ENCODE measurements at places on chromosomes 2 and 18. TPM values are rescaled to one million over a fixed set of nuclear protein-coding genes. Genes with fewer than 3 reads are reported as not detected.

- no peak overlapping the region for H3K4me3 ChIP-seq
- no peak overlapping the region for H3K27ac ChIP-seq
- H3K27me3 ChIP-seq: no peaks in the 10 kb centered on the region
- no peaks in the 10 kb centered on the region for H3K4me1 ChIP-seq
- H3K36me3 ChIP-seq: no peaks in the 10 kb centered on the region
Measured at GRCh38 chr2:100664756-100665101, 101.9 kb downstream of the PDCL3 start.

DNA sequence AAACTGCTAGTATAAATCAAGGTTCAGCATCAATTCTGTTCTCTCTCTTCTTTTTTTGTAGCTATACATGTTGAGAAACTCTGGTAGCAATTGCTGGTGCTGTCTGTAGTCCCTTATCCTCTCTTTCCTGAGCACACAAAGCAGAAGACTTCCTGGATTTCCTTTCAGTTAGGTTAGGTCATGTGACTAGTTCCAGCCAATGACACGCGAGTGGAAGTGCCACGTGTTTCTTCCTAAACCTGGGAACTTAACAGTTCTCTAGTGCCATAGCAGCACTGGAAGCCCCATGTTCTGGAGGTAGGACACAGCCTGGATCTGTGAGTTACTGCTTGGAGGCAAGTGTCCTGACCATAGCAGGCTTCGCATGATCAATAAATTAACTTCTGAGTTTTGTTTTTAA lies 125.9 kb downstream of the PLA2R1 start:
- H3K36me3 ChIP-seq: no peaks in the 10 kb centered on the region
- H3K4me3 ChIP-seq: no peak overlapping the region
- H3K27ac ChIP-seq: no peak overlapping the region
- peaks cover 10% of the 10 kb centered on the region for H3K4me1 ChIP-seq
- no peaks in the 10 kb centered on the region for H3K27me3 ChIP-seq

DNA sequence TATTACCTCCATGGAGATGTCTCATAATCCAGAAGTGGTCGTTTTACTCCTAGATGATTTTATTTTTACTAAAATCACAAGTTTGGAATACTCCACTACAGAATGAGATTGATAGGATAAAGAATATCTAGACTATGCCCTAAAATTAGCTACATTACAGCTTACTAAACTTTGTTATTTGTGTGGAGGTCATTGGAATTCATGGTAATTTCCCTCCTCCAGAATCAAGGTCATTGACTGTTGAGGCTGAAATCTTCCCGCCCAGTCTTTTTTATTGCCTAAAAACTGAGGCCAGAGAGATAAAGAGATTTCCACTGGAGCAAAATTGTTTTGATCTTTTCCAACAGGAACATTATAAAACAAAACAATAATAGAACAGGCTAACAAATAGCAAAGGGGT lies 35.0 kb downstream of the ITGB6 start:
- no peak for DNase-seq
- H3K4me3 ChIP-seq: no peak overlapping the region
- H3K4me1 ChIP-seq: no peaks in the 10 kb centered on the region
- no peak overlapping the region for H3K27ac ChIP-seq
- no peaks in the 10 kb centered on the region for H3K36me3 ChIP-seq
- no peaks in the 10 kb centered on the region for H3K27me3 ChIP-seq

- no peaks in the 10 kb centered on the region for H3K36me3 ChIP-seq
- H3K27me3 ChIP-seq: peaks cover 35% of the 10 kb centered on the region
- no peak for DNase-seq
Measured at GRCh38 chr2:239027391-239028252, 179.7 kb downstream of the TWIST2 start.

- DNase-seq: no peak
- no peak overlapping the region for H3K4me3 ChIP-seq
- no peak overlapping the region for H3K27ac ChIP-seq
- H3K36me3 ChIP-seq: peaks cover 81% of the 10 kb centered on the region
- no peaks in the 10 kb centered on the region for H3K4me1 ChIP-seq
- H3K27me3 ChIP-seq: no peaks in the 10 kb centered on the region
Measured at GRCh38 chr2:216131175-216131926, 22.2 kb downstream of the XRCC5 start.

DNA sequence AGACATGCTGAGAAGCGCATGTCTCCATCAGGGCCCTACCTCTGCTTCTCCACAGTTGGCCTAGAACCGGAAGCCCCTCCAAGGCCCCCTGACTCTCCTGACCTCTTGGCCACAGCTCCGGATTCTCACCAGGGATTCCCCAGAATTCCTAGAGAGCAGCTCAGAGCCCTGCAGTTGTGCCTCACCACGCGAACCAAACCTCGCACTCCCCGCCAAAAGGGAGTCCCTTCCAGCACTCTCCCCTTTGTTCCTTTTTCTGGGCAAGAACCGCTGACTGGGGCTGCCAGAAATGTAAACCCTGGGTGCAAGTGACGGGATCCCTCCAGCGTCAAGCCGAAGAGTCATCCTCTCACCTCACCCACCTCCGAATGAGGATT lies 36.7 kb downstream of the AFF3 start:
- peak overlapping the region; percentile 47 for H3K27ac ChIP-seq
- H3K4me3 ChIP-seq: peak overlapping the region; percentile 67
- H3K36me3 ChIP-seq: no peaks in the 10 kb centered on the region
- DNase-seq: no peak
- H3K4me1 ChIP-seq: no peaks in the 10 kb centered on the region
- H3K27me3 ChIP-seq: no peaks in the 10 kb centered on the region

GRCh38 chr2:220789961-220790360 lies 782.1 kb downstream of the EPHA4 start:
- H3K4me3 ChIP-seq: no peak overlapping the region
- H3K27ac ChIP-seq: no peak overlapping the region
- H3K4me1 ChIP-seq: no peaks in the 10 kb centered on the region
- no peaks in the 10 kb centered on the region for H3K27me3 ChIP-seq

DNA sequence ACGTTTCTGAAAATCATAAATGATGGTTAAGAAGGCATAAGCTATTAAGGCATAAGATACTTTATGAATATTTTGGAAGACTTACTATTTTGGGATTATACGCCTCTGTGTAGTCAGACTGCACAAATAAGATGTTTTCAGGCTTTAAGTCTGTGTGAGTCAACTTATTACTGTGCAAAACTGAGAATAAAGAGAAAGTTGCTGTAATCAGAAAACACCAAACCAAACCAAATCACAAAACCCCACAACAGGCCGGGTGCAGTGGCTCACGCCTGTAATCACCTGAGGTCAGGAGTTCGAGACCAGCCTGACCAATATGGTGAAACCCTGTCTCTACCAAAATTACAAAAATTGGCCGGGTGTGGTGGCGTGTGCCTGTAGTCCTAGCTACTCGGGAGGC lies 7.7 kb downstream of the CLK1 start:
- DNase-seq: no peak
- no peak overlapping the region for H3K4me3 ChIP-seq
- H3K27ac ChIP-seq: no peak overlapping the region

DNA sequence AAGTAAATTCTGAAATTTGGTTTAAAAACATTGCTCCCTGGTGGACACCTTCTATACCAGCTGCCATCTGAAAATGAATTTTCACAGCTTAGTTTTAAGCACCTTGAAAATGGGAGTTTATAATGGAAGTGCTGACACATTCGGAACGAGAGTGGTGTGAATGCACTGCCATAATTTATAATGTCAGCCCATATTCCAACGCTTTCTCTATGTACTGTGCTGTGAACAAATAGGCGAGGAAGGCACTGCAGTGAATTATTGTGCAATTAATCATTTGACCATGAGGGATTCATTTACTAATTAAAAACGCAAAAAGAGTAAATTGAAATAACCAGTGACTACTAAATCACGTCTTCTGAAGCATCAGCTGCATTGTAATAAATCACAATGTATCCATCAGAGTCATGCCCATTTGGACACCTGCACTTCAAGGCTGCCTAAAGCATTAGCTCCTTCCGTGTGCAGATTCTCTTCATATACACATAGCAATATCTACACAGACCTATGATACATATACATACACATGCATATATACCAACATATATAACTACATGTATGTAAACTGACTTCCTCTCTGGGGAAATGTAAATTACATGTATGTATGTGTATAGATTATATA lies 699.8 kb downstream of the GALR1 start:
- DNase-seq: no peak

DNA sequence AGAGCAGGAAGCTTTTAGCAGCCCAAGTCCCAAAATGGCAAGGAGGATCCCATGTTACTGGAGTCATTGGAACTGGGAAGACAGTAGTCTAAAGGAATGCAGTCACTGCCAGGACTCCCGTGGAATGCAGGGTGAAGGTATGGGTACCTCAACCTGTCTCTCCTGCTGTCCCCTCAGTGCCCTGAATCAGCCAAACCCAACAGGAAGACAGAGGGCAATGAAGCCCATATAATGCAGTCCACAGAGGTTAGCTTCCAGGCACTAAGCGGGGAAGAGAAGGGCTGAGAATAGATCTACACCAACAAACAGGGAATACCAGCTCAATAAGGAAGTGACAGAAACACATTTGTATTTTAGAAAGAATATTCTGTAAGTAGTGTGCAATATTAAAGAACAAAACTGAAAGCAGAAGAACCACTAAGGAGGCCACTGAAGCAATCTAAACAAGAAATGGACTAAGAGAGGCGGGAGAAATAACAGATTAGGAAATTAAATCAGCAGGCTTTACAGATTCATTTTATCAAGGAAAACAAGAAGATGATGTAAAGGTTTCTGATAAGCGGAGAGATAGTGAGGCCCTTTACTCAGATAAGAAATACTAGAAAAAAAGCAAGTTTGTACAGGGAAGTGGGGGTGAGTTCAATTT lies 8.3 kb downstream of the NEMP2 start:
- no peak overlapping the region for H3K27ac ChIP-seq
- no peak overlapping the region for H3K4me3 ChIP-seq
- H3K27me3 ChIP-seq: no peaks in the 10 kb centered on the region
- no peaks in the 10 kb centered on the region for H3K36me3 ChIP-seq

DNA sequence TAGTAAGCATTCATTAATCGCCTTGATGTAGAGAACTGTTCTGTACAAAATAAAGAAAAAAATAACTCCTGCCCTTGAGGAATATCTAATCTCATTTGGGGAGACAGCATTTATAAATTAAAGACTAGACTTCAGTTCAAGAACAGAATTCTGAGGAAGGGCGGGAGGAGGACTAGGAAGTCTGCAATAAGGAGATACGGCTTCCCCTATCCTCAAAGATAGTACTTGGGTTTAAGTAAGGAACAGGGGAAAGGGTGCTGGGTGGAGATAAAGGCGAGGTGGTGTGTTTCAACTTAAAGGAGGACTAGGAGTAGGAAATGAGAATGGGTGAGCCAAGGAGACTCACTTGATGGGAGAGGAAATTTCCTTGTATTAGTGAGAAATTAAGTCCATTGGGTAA lies 121.9 kb upstream of the MSTN start:
- peaks cover 38% of the 10 kb centered on the region for H3K4me1 ChIP-seq
- no peak for DNase-seq
- peak overlapping the region; percentile 29 for H3K27ac ChIP-seq
- no peak overlapping the region for H3K4me3 ChIP-seq
- H3K27me3 ChIP-seq: no peaks in the 10 kb centered on the region

DNA sequence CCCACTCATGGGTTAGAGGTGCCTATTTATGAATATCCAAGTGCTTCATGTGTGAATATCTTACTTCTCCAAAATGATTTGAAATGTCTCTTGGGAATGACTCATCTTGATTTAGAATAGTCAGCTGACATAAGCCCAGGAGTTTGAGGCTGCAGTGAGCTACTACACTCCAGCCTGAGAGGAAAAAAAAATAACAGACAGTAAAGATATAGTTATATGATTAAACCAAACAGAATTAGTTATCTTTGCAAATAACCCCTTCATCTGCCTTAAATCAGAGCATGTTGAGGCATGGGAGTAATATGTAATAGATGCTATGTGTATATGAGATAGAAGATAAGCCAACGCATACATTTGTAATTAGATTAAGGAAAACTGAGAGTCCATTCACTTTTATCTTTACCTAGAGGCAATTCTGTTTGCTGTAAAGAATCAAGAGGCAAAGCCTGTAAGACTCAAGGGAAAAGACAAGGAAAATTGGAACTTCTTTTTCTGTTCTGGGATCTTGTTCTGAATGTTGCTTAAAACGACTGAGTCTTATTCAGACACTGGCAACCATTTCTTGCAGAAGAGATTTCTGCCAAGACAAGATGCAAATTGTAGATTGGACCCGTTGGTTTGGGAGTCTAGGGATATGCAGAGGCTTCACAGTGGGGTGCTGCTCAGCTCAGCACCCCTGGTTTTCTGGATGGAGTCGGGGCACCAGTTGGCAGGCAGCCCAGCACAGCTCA lies 104.4 kb downstream of the LIPG start:
- DNase-seq: no peak
- peaks cover 38% of the 10 kb centered on the region for H3K27me3 ChIP-seq

DNA sequence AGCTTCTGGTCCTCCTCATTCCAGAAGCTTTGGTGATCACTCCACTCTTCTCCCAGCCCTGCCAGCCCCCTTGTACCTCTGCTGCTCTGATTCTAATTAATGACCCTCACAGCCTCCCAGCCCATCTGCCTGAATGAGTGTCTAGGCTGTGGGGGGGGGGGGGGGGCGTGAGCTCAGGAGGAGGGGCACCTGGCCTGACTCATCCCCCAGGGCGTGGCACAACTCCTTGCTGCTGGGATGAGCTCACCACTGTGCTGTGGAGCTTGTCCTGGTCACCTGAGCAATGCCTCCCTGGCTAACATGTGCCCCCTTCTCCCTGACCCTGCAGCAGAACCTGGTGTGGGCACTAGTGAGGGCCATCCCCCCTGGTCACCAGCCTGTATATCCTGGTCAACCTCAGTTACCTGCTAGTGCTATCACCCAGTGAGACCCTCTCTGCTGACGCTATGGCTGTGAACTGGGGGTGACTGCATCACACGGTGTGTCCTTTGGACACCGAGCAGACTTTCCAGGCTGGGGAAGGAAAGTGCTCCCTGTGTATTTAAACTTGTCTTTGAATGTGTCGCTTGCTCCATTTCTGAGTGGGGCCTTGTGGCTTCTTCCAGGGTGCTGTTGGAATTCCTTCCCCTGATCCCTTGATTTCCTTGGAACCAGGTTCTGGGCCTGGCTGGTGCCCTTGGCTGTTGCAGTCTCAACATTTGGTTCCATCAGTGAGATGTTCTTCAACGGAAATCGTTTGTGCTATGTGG lies 41.5 kb upstream of the PUM2 start:
- H3K36me3 ChIP-seq: no peaks in the 10 kb centered on the region
- no peak overlapping the region for H3K4me3 ChIP-seq
- no peak for DNase-seq
- no peaks in the 10 kb centered on the region for H3K27me3 ChIP-seq
- no peaks in the 10 kb centered on the region for H3K4me1 ChIP-seq

- DNase-seq: no peak
- no peaks in the 10 kb centered on the region for H3K27me3 ChIP-seq
- H3K36me3 ChIP-seq: no peaks in the 10 kb centered on the region
- H3K27ac ChIP-seq: no peak overlapping the region
Measured at GRCh38 chr2:204486805-204487204, 58.5 kb upstream of the PARD3B start.

- H3K27me3 ChIP-seq: no peaks in the 10 kb centered on the region
- DNase-seq: no peak
- H3K4me1 ChIP-seq: no peaks in the 10 kb centered on the region
- no peaks in the 10 kb centered on the region for H3K36me3 ChIP-seq
Measured at GRCh38 chr2:81835321-81836000, 1530.9 kb upstream of the LRRTM1 start.

Gene TMEM198
- 3.2 TPM for total RNA-seq

Gene KANSL3
- total RNA-seq: 36.7 TPM

Gene BCS1L
- 53.8 TPM for total RNA-seq

Gene IDH1
- 39.0 TPM for total RNA-seq

Gene GAREM1
- total RNA-seq: 17.1 TPM

Gene TUBB8B
- not detected for total RNA-seq

Gene LINC00305
- not detected for total RNA-seq

Measured in heart right ventricle (tissue), 16 donors.